Activated naive CD4-positive, alpha-beta T cell treated with anti-CD3 and anti-CD28 coated beads, Interleukin-2, amount 10 ng/mL, durations not matched to agents 5 hours and 36 hours (primary cell): ENCODE measurements at places on chromosomes 2 and 18. TPM values are rescaled to one million over a fixed set of nuclear protein-coding genes. Genes with fewer than 3 reads are reported as not detected.

Gene AQP12B
- not detected for total RNA-seq

Gene UGT1A8
- not detected for total RNA-seq

Gene CHRND
- not detected for total RNA-seq

Gene SANBR
- total RNA-seq = 9.2 TPM

Gene GRP
- total RNA-seq = not detected

Gene MRPL30
- total RNA-seq = 25.5 TPM

Gene KLF7
- 53.6 TPM for total RNA-seq

Gene CCDC74B
- 0.77 TPM for total RNA-seq

Gene CCDC141
- total RNA-seq = 13.0 TPM

Gene PJVK
- total RNA-seq = 2.2 TPM

Gene MAPK4
- total RNA-seq = not detected

Gene MSTN
- total RNA-seq = not detected

Gene GPR35
- total RNA-seq = 2.1 TPM

Gene ZAP70
- 303 TPM for total RNA-seq

Gene SERPINB2
- total RNA-seq = not detected

Gene LAMA3
- 0.86 TPM for total RNA-seq

Gene QPCT
- total RNA-seq = not detected

Gene TDRD15
- not detected for total RNA-seq

Gene CYRIA
- 0.48 TPM for total RNA-seq

Gene NPPC
- 0.33 TPM for total RNA-seq

Gene CTAGE1
- total RNA-seq = not detected

Gene MTA3
- 28.8 TPM for total RNA-seq

Gene SERPINB13
- not detected for total RNA-seq

Gene NOL4
- not detected for total RNA-seq

Gene PDCD1
- total RNA-seq = 1.5 TPM

Gene ZNF385B
- total RNA-seq = not detected
